Activated CD4-positive, alpha-beta T cell treated with anti-CD3 and anti-CD28 coated beads, Interleukin-2, amount 50 U/mL, for 4 hours (primary cell): ENCODE measurements at places on chromosomes 13 and 19.

DNA sequence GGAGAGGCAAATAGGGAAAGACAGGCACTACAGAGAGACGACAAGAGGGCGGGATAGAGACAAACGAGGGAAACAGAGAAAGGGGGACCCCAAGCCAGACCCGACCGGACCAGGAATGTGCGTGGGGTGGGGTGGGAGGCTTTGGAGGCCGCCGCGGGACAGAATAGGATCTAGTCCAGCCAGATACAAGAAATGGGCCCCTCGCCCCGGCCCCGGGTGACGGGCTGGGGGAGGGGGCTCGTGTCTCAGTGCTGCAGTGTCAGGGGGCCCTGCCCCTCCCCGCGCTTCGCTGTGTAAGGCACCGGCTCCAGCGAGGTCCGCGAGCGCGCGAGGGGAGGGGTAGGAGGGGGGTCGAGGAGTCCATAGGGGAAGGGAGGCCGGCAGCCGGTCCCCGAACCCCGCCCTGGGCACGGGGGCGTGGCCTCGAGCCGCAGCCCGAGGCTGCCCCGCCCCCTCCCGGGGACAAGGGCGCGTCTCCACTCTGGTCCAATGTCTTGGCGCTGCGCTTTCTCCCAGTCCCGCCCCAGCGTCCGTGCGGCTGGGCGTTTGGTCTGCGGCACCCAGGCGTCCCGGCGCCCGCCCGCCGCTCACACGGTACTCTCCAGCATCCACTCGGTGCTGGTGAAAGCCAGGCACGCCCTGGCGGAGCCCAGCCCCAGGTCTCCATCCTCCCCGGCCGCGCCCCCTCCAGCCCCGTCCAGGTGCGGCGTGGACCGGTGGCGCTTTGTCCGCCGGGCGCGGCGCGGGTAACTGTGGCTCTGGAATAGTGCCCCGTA lies 11.0 kb downstream of the IFNL1 start:
- no peak for DNase-seq

GRCh38 chr19:18346091-18346490 lies 5.7 kb downstream of the PGPEP1 start:
- no peak for DNase-seq

DNA sequence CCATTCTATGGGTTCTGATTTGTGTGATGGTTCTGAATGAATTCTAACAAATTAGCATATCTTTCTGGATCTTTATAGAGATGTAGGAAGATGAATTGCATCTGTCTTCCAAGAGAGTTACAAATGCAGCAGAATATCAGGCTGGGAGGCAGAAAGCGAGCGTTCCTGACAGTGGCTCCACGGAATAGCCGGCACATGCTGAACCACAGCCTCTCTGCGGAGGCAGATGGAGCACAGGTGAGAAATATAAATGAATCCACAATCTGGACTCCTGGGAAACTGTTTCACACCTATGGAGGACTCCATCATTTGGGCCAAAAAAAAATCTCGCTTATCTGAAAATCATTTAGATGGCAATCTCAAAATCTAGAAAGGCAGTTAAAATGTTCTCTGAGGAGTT lies 34.5 kb upstream of the WASF3 start:
- DNase-seq = no peak

DNA sequence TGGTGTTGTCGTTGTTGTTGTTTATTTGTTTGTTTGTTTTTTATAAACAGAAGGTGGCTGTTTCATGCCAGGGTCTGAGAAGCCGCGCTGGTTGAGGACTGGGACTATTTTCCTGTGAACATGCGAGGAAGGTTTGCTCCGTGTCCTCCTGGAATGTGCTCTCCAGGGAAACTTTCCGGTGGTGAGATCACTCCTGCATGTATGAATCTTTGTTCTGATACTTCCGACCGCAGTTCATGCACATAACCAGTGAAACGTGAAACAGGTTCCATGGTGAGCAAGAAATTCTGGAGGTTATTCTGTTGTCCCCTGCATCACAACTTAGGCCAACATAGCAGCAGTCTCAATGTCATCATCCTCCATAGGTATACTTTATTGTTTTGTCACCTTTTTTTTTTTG lies 187.6 kb upstream of the ARGLU1 start:
- DNase-seq = no peak

DNA sequence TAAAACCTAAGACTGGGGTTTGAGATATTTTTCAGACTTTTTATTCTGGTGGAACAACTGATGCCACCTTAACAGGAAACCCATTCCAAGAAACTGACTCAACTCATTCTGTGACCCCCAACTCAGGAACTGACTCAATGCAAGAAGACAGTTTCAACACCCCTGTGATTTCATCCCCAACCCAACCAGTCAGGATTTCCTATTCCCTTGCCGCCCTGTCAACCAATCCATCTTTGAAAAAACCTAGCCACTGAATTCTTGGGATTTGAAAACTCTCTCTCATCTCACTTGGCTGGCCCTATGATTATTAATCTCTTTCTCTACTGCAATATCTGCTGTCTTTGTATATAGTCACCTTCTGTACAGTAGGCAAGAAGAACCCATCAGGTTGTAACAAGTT lies 1211.9 kb upstream of the ATXN8OS start:
- DNase-seq = no peak
